NCI-H446 treated with DMSO at 0.1 percent for 48 hours (cell line): ENCODE measurements at places on chromosomes 6 and 20.

DNA sequence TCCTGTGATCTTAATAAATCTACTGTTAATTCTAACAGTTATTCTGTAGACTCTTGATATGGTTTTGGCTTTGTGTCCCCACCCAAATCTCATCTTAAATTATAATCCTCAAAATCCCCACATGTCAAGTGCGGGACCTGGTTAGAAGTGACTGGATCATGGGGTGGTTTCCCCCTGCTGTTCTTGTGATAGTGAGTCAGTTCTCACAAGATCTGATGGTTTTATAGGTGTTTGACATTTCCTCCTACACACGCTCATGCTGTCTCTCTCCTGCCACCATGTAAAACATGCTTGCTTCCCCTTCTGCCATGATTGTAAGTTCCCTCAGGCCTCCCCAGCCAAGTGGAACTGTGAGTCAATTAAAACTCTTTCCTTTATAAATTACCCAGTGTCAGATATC lies 10.5 kb upstream of the EPB41L2 start:
- DNase-seq, result no peak

- no peak for DNase-seq
Observed at GRCh38 chr6:162184465-162184864, 543.1 kb downstream of the PRKN start.

GRCh38 chr6:136761227-136761922 lies 30.9 kb downstream of the MAP3K5 start:
- DNase-seq, result no peak

DNA sequence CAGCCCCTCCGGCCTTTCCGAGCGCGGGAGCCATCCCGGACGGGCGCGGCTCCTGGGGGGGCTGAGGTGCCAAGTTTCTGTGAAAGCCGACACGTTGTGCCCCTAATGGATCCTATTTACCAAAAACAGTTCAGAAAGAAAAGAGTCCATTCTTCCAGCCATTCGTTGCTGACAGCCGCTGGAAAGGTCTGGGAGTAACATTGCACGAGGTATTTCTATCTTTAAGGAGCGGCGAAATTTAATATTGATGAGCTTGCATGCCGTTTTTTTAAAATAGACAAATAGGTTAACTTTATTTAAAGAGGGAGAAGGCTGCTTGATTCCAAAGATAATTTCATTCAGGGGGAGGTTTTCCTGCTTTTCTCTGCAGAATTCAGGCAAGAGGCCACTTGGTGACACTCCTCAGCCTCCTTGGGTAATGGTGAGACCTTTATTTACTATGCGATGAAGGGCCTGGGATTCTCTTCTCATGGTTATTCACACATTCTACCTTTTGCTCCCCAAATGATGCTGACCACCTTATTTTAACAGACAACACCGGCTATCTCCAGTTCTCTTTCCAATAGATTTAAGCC lies 988 bp downstream of the TIAM2 start:
- no peak for DNase-seq

DNA sequence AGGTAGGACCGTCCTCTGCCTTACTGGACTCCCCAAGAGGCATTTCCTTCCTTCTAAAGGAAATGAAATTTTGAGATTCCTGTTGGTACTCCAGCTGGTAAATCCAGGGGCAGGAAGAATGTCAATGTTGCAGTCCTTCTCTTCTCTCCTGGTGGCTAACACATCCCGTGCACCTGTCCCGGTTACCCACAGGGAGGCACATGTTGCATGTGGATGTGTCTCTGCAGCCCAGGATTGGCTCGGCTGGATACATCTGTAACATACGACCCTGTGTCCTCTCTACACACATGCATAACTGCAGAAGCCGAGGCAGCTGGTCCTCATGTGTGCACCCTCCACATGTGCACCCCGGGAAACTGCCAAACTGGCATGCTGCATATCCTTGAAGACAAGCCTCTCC lies 1.3 kb upstream of the LRFN2 start:
- no peak for DNase-seq

- no peak for DNase-seq
Observed at GRCh38 chr20:9441948-9442347, 72.4 kb upstream of the LAMP5 start.

DNA sequence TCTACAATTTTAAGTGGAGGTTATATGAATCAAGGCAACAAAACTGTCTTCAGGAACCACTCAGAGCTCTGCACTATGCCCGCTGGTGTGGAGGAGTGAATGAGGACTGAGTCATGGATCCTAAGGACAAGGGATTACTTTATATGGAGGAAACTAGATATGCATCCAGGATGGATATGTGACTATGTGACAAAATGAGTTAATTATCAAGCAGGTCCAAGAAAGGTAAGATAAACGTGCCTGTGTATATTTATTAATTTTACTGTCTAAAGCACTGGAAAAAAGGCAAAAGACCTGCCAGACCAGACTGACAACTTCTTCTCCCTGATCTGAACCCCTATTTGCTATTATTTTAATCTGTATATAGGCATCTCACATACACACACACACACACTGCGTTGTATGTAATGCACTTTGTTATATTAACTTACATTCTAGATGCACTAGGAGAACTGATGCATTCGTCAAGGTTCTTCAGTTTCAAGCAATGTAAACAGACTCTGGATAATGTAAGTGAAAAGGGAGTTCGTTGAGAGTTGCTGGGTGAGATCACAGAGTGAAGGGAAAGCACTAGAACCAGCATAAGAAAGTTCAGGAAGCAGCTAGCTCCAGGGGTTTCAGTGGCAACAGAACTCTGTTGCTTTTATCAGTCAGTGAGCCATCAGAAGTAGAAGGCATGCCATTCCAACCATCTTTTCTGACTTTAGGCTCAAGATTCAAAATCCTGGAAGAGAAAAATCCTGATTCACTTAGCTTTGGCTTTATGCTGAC lies 26.4 kb upstream of the ADGRG6 start:
- DNase-seq, result no peak

- no peak for DNase-seq
Observed at GRCh38 chr20:24935766-24936525, 13.1 kb upstream of the CST7 start.

- DNase-seq, result no peak
Observed at GRCh38 chr6:107546691-107547450, 57.0 kb downstream of the SOBP start.

GRCh38 chr20:43955062-43955749 lies 40.6 kb downstream of the TOX2 start:
- DNase-seq, result no peak

DNA sequence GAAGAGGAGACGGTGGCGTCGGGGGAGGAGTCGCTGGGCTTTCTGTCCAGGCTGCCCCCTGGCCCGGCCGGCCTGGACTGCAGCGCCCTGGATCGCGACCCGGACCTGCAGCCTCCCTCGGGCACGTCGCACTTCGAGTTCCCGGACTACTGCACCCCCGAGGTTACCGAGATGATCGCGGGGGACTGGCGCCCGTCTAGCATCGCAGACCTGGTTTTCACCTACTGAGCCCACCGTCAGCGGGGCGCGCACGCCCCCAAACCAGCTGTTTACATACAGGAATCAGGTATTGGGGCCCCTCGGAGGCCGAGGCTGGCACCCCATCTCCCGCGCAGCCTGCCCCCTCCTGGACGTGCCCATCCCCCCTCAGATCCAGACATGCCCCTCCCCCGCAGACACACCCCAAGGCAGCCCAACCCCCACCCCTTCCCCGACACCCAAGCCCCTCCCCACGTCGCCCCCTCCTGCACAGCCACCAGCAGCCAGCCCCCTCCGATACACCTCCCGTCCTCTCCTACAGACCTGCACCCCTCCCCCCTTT lies 1.4 kb downstream of the SOX12 start:
- DNase-seq, result no peak

DNA sequence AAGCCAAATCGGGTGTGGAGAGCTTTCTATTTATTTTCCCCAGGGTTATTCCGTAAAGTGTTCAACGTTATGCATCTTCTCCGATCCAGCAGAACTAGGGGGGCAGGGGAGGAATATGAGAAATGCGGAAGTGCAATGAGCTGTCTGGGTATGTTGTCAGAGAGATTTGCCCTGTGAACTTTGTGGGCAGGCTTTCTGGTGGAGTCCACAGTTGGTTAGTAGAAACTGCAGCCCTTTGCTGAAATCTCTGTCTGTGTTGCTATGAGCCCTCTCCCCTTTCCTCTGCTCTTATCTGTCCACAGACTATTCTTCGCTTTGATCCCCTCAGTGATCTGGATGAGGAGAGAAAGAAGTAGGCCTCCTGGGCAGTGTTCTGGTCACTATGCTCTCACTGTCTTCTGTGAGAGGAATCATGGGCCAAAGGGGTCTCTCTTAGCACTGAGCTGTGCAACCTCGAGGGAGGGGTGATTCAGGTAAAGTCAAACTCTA lies 158.9 kb upstream of the FUT9 start:
- no peak for DNase-seq

GRCh38 chr20:9966966-9967365 lies 67.8 kb upstream of the ANKEF1 start:
- no peak for DNase-seq

GRCh38 chr6:6826095-6826901 lies 237.8 kb downstream of the LY86 start:
- no peak for DNase-seq

GRCh38 chr20:61990484-61990883 lies 75.2 kb downstream of the TAF4 start:
- DNase-seq, result no peak
